Stimulated activated CD8-positive, alpha-beta memory T cell treated with anti-CD3 and anti-CD28 coated beads, Interleukin-7, amount 100 ng/mL, for 1 hour (primary cell): ENCODE measurements at places on chromosomes 11 and 22.

GRCh38 chr22:31538815-31539214, 42.5 kb downstream of the SFI1 start:
- no peak for DNase-seq

- no peak for DNase-seq
Measured at GRCh38 chr11:93560199-93560932, 17.2 kb upstream of the SMCO4 start.

DNA sequence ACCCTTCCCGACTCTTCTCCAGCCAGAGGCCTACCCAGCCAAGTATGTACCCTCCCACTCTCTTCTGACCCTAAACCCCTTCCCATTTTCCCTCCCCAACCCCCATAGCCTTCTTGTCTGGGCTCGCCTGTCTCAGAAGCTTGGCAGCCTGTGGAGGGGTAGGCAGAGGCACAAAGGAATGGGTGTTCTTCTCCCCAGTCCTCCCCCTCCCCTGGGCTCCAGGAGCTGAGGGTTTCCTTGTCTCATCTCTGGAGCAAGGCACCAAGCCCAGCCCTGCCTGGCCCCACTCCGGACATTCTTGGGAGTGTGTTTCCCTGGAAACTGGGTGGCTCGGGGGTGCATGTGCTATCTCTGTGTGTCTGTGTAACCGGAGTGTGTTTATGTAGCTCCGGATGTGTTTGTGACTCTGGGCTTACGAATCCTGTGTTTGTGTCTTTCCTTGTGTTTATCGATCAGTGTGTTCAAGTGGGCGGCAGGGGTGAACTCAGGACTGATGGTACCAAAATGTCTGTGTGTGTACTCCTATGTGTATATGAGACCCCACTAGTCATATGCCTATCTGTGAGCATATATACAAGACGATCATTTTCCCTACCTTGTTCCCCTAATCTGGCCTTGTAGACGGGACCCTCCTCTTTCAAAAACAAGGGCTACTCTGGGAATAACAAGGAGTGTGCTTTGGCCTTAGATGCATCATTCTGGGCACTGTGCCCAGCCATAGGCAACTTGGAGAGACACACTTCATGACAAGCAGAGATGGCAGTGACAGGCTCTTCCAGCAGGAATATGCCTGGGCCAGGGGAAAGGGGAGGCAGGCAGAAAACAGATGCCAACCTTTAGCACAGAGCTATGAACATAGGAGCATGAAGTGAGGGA, 10.9 kb downstream of the PHLDB1 start:
- DNase-seq = no peak

DNA sequence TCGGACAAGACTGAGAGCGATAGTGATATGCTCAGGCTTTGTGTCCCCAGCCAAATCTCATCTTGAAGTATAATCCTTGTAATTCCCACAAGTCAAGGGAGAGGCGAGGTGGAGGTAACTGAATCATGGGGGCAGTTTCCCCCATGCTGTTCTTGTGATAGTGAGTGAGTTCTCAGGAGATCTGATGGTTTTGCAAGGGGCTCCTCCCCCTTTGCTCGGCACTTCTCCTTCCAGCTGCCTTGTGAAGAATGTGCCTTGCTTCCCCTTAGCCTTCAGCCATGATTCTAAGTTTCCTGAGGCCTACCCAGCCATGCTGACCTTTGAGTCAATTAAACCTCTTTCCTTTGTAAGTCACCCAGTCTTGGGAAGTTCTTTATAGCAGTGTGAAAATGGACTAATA, 7.5 kb upstream of the FOLR2 start:
- DNase-seq = no peak

- DNase-seq = no peak
Measured at GRCh38 chr11:104653407-104653806, 244.9 kb downstream of the CASP12 start.

DNA sequence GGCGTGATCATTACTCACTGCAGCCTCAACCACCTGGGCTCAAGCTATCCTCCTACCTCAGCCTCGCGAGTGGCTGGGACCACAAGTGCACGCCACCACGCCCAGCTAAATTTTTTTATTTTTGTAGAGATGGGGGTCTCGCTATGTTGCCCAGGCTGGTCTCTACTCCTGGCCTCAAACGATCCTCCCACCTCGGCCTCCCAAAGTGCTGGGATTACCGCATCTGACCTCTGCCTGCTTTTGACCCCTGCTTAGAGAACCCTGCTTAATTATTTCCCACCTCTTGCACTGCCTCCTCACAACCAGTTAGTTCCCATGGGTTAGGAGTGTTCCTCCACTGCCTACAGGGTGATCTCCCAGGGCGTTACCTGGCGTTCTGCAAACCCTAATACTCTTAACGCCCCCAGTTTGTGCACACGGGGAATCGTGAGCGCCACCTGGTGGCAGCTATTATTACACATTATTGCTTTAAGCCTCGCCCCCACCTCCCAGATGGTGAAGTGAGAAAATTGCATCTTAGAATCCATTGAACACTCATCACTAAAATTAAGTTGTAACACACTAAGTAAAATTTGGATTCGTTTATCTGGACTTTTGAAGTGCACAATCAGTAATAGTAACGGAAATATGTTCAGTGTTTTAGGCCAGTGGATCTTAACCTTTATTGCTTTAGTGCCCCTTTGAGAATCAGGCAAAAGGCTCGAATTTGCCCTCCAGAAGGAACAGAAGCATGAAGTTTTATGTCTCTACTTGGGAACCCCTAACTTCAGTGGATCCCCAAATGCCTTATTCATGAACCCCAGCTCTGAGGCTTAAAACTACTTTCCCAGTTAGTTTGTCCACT, 61.4 kb upstream of the ASPHD2 start:
- peak; percentile 13 for DNase-seq

DNA sequence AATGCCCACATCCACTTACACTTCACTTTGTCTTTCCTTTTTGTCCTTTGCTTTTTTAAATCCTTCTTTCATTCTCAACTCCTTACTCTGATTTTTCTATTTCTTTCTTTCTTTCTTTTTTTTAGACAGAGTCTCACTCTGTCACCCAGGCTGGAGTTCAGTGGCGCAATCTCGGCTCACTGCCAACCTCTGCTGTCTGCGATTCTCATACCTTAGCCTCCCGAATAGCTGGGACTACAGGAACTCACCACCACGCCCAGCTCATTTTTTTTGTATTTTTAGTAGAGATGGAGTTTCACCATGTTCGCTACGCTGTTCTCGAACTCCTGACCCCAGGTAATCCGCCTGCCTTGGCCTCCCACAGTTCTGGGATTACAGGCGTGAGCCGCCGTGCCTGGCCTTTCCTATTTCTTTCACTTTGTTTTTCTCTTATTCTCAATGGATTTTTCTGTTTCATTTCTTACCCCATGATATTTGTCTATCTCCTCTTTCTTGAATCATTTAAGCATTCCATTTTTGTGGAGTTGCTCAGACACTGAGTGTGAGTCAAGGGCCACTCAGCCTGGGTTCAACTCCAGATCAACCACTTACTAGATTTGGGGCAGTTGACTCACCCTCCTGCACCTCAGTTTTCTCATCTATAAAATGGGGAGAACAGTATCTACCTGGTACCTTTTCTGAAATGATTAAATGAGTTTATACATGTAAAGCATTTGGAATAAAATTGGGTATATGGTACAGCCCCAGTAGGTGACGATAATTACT, 7.6 kb downstream of the KCNJ5 start:
- DNase-seq = no peak

GRCh38 chr11:7347611-7348431, 96.1 kb downstream of the SYT9 start:
- no peak for DNase-seq

DNA sequence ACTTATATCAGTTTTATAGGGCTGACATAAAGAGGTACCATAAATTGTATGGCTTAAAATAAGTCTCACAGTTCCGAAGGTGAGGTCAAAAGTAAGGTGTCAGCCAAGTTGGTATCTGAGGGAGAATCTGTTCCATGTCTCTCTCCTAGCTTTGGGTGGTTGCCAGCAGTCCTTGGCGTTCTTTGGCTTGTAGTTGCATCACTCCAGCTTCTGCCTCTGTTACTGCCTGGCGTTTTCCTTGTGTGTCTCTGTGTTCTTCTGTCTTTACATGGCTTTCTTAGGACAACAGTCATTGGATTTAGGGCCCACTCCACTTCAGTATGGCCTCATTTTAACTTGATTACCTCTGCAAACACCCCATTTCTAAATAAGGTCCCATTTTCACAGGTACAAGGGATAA, 16.7 kb downstream of the MMP7 start:
- no peak for DNase-seq

DNA sequence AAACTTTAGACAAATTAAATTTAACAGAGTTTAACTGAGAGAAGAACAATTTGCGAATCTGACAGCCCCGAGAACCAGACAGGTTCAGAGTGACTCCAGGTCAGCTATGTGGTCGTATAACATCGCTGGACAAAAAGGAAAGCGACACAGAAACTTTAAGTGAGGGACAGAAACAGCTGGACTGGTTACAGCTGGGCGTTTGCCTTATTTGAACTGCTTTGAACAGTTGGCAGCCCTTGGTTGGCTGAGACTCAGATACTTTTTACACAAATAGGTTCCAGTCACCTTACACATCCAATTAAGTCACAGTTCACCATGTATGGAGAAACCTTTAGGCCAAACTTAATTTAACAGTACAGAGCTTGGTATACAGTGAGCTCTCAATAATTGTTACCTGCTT, 436.9 kb downstream of the GUCY1A2 start:
- no peak for DNase-seq

DNA sequence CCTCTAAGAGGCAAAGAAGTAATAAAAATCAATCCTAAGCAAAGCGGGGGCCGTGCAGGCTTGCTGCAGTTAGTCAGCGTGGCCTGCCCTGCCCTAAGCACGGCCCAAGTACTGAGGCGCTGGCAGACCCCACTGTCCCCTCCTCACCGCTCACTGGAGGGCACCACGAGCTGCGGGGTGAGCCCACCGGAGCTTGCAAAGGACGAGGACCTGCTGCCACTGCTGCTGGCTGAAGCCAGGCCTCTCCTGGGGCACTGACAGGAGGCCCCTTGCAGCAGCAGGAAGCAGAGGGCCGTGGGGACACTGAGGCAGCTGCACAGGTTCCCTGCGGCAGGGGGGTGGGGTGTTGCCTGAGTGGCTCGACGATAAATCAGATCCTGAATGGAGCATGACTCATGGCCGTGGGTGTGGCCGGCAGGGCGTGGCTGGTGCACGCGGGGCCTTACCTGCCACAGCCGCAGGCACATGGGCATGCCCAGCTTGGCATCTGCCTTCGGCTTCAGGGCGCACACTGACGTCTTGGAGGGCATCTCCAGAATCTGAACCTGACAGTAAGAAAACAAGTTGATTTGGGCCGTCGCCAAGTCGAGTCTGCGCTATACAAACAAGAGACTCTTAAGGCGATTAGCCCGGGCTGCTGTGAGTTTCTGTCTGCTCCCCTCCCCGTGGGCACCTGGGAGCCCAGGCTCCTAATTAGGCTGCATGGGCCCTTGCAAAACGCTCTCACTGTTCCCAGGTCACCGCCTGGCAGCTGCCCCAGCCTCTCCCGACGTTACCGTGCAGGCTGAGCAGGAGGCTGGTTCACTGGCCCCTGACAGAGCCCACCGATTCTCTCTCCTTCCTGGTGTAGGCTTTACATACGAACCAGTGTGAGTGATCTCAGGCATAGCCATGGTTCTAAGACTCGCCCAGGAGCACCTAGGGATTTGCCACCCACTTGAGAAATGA, 45.9 kb downstream of the TBX1 start:
- no peak for DNase-seq

GRCh38 chr11:2944530-2944929, 15.3 kb upstream of the PHLDA2 start:
- no peak for DNase-seq

GRCh38 chr22:20418211-20418788, 19.3 kb downstream of the SCARF2 start:
- peak; percentile 55 for DNase-seq

GRCh38 chr11:116192509-116193210, 580.1 kb downstream of the BUD13 start:
- no peak for DNase-seq

- no peak for DNase-seq
Measured at GRCh38 chr11:131924001-131924400, 553.6 kb downstream of the NTM start.

DNA sequence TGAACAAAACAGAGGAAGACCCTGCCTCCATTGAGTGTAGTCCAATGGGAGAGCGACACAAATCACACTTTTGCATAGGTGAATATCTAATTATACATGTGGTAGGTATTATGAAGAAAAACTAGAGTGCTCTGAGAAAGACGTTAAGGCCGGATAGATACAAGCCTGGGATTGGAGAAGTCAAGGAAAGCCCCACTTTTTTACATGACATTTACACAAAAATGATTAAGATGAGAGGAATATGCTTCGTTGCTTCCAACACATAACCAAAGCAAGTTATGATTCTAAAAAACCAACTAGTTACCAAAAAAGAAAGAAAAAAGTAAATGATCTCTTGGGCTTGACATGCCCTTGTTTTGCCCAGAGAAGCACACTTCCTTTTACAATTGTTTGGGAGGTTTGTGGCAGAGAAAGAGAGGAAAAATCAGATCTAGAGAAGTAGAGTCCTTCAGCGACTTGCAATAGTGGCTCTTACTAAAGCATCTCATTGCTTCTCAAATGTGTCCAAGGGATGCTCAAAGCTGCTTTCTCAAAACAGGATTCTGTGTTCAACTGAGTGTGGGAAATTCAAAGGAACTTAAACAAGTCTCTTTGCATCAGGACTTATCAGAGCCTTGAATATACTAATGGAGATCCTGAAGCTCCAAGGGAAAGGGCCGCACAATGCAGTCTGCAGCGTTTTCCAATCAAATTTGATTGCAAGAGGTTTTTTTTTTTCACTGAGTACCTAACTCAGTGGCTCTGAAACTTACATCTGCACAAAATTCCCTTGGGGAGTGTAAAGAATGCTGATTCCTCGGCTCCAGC, 38.8 kb downstream of the FLI1 start:
- DNase-seq = no peak

DNA sequence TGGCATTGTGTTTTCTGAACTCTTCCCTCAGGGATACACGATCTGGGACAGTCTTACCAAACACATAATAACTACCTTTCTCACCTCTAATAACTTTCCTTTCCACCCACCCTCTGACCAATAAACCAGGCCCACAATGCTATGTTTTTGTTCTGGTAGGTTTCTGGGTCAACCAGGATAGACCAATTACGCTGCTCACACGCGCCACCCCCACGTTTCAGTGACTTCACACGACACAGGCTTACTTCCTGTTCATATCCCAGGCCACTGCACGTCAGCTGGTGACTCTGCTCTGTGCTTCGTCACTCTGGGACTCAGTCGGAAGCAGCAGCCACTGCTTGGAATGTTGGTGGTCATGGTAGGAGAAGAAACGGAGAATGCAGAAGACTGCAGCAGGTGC, 2.5 kb downstream of the KRTAP5-4 start:
- no peak for DNase-seq

- no peak for DNase-seq
Measured at GRCh38 chr11:36449561-36450096, 60.4 kb downstream of the TRAF6 start.

GRCh38 chr11:118892514-118892913, 8.8 kb downstream of the CXCR5 start:
- DNase-seq = no peak

DNA sequence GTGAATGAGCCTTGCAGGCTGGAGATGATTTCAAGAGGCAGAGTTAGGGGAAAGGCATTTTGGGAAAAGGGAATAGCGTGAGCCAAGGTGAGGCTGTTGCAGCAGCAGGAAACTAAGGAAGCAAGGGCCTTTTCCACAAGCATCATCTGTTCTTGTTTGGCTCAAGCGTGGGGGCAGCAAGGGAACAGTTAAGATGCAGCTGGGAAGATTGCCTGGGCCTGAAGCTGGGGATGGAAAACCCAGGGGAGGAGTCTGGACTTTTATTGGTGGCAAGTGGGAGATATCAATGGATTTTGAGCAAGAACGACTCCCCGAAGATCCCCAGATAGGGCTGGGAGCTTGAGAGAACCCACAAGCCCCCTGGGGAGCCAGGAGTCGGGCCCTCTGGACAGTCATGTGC, 27.3 kb upstream of the PICK1 start:
- no peak for DNase-seq
